ENCODE measurements at places on chromosomes 4 and X. TPM values are rescaled to one million over a fixed set of nuclear protein-coding genes. Genes with fewer than 3 reads are reported as not detected.

DNA sequence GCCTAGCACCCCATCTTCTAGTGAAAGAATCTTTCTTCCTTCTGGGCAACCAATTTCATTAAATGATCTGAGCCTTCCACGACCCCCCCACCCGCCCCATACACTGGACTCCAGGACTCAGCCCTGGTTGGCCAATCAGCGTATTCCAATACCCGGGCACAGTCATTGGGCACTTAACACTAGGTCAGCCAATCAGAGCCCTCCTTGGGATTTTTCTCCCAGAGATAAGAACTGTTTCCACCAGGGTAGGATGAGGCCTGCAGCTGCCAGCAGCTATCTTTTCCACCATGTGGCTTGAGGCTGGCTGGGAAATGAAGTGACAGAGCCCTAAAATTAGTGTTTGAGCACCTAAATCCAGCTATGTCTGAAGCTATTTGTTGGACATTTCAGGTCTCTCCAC, 418.8 kb downstream of the BCOR start:
- DNase-seq = no peak

DNA sequence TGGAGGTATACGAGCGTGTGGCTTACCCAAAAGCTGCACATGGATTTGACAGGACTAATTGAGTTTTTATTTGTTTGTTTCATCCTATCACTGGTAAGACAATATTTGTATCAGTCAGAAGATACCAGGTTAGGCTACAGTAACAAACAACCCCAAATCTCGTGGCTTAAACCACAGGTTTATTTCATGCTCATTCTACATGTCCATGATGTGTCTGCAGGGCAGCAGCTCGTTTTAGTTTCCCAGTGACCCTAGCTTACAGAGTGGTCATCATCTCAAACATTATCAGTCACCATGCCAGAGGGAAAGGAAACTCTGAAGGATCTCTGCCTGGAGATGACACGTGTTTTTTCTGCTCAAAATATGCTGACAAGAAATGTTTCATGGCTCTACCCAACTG, 108.3 kb downstream of the SHROOM3 start:
- DNase-seq = no peak

- DNase-seq = no peak
Observed at GRCh38 chr4:52840531-52841370, 21.4 kb upstream of the RASL11B start.

GRCh38 chr4:135319685-135320084, 1118.1 kb upstream of the PABPC4L start:
- no peak for DNase-seq

DNA sequence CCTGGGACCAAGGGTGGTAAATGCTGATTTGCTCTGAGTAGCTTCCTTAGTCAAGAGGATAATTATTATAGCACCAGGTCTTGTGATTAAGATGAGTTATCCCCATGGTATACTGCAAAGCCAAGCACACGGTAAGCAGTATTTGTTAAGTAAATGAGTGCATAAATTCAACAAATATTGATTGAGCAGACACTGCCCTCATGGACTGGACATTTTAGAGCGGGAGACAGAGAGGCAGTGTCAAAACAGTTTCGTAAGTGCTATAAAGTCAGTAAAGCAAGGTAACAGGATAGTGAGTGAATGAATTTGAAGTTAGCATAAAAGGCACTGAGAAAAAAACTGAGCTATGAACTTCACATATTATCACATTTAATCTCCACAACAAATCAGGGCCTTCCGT, 13.9 kb downstream of the PHF8 start:
- DNase-seq = no peak

DNA sequence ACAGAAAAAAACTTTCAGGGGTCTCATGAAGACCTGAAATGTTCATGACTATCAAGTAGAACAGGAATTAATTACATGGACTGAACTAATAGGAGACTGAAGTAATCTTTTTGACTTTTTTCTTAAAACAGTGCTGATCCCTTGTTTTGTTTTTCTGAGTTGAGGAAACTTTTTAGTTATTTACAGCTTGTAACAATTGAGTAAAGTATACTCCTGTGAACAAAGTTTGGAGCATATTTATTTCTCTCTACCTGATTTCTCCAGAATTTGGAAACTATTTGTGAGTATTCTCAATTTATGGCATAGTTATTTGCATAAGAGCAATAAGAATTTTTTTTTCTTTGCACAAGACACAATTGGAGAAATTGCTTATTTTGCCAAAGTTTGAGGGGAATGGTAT, 64.8 kb downstream of the PCDH18 start:
- DNase-seq = no peak

- DNase-seq = no peak
Observed at GRCh38 chr4:103201253-103201652, 3.1 kb upstream of the CENPE start.

DNA sequence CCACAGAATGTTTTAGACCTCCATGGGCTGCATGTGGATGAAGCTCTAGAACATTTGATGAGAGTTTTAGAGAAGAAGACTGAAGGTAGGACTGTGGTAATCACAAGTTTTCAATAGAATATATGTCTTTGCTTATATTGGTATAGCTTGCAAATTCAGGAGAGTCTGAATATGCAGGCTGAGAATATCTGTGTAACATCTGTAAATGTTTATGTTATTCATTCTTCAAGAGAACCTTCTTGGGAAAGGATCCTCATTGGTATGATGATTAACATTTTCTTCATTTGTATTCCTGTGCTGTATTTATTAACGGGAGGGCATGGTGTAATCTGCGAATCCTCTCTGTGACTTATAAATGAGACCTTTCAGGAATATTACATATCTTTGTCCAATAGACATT, 52.1 kb upstream of the RHOH start:
- DNase-seq = no peak

DNA sequence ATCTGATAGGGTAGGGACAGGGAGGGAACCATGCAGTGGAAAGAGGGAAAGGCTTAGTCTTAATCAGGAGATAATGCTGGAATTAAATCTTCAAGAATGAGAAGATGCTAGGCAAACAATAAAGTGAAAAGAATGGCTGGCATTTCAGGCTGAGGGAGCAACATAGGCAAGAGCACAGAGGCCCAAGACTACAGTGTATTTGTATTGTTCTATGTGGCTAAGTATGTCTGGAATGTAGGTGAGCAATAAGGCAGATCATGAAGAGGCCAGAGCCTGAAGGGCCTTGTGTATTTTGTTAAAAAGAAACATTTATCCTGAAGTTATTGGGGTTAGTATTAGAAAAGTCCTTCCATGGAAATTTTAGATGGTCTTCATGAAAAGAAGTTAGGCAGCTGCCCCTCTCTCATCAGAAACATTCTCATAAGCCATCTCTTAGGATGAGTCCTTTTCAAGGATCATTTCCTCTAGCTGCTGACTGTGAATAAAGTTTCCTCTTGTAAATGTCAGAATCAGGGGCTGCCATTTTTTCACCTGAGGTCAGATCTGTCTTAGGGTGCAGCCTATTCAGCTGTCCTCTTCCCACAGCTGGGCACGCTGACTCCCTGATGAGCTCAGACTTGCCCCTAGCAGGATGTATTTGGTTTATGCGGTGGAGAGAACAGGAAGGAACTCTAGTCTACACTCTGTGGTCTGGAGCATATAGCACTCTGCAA, 46.3 kb downstream of the ATP10D start:
- DNase-seq = peak; percentile 24

- no peak for DNase-seq
Observed at GRCh38 chr4:1285790-1286553, 3.7 kb upstream of the MAEA start.

- DNase-seq = no peak
Observed at GRCh38 chr4:38902221-38902620, 34.6 kb downstream of the FAM114A1 start.

DNA sequence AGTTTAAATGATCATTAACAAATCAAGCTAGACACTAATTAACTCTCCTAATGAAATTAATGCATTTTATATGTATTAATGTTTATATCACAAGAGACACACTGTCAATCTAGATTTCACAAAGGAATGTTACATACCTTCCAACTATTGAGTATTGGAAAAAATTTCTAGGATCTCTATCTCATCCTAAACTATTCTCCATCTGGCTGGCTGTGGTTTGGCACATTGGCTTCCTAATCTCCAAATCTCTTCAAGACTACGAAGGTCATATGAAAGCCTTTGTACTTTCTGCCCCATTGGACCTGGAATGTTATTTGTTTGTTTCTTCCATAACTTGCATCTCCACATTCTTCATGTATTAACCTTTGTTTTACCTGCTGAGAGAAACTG, 1160.0 kb downstream of the ADGRL3 start:
- DNase-seq = no peak

GRCh38 chr4:136847881-136848621, 684.2 kb downstream of the PCDH18 start:
- DNase-seq = no peak

GRCh38 chrX:105781804-105782203, 40.5 kb upstream of the NRK start:
- DNase-seq = no peak

DNA sequence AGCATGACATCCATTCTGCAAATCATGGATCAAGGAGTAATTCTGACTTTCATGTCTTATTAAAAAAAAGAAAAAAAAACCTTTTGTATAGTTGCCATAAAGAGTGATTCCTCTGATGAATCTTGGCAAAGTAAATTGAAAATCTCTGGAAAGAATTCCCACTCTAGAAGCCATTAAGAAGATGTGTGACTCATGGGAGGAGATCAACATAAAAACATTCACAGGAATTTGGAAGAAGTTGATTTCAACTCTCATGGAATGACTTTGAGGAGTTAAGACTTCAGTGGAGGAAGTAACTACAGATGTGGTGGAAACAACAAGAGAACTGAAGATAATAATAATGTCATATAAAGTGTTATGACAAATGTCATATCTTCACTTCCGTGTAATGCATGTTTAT, 204.2 kb downstream of the PABPC4L start:
- no peak for DNase-seq

GRCh38 chr4:128868758-128869157, 59.3 kb downstream of the JADE1 start:
- DNase-seq = no peak

DNA sequence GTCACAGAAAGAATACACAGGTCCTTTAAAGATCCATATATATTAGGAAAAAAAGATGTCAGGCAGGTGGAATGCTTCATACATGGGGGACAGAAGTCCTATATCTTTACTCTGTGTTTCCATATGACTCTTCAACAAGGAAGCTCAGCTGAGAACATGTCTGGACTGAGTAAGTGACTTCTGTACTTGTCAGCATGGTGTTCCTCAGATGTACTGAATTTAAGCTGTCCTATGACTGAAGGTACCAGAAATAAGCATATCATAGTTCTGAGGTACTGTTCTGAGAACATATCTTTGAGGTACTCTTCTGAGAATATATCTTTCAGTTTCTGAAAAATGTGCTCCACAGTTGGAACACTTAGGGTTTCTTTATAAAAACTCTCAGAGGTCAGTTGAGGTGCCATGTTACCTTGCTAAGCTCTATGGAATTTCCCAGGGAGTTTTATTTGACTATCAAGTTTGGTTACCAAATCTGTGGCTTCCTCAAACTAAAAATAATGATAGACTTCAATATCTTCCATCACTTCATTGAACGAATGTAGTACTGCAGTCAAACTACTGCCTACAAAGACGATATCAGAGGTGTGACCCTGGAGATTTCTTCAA, 597.2 kb upstream of the GNPDA2 start:
- DNase-seq = no peak

DNA sequence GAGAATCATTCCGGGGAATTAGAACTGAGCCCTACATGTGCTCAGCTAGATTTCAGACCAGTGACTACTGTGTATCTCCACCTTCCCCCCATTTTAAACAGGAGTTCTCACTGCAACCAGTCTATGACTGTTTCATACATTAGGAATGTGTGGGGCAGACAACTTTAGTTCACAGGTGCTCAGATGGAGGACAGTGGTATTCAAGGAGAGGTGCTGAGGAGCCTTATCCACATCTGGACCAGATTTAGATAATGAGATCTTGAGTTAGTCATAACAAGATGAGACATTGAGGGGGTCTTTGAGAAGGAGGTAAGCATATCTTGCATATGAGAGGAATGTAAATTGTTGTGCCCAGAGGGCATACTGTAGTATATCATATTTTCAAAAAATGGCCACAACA, 32.8 kb upstream of the RELL1 start:
- DNase-seq = no peak

- DNase-seq = no peak
Observed at GRCh38 chr4:43276321-43276720, 383.8 kb downstream of the GRXCR1 start.

- DNase-seq = no peak
Observed at GRCh38 chrX:137743414-137743813, 177.5 kb downstream of the ZIC3 start.

GRCh38 chr4:70654605-70655011, 11.7 kb downstream of the JCHAIN start:
- DNase-seq = no peak

DNA sequence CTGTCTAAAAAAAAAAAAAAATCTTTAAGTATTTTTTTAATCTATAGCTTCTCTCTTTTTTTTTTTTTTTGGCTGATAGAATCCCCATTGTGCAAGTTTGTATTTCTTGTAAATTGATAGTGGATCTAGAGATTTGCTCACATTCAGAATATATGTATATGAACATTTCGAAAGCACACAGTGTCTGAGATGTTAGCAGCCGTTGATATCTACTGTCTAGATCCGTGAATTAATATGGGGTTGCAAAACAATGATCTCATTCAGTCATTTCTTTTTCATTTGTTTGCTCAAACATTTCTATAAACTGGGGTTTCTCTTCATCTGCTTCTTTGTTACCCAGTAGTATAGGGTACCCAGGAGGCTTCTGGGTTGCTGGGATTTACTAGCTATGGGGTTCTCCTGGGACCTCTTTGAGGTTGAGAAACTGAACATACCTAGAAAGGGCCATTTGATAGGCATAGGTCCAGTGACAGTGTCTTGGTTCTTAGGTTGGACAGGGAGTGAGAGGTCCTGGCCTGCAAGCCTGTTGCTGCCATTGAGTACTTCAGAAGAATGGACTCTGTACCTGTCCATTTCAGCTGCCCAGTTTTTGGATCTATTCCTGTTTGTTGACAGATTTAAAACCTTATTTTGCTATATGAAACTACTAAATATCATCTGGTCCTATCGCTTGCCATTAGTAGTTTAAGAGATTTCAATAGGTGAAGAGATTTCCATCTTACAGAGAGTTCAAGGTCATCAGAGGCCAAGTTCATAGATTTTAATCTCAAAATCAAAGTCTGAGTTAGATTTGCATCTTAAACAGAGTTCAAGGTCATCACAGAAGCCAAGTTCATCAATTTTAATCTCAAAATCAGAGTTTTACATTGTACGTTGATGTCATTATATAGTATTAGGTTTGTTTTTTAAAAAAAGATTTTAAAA, 50.8 kb downstream of the WWC2 start:
- no peak for DNase-seq

CSAG2 gene
- not detected for polyA plus RNA-seq

ACTRT1 gene
- not detected for polyA plus RNA-seq

XK gene
- 0.34 TPM for polyA plus RNA-seq

MAGIX gene
- 3.0 TPM for polyA plus RNA-seq

ARMCX2 gene
- not detected for polyA plus RNA-seq

TNMD gene
- not detected for polyA plus RNA-seq

FREM3 gene
- polyA plus RNA-seq = not detected

CXCL5 gene
- polyA plus RNA-seq = 107 TPM

CLCN4 gene
- polyA plus RNA-seq = 2.9 TPM

SLC6A8 gene
- 6.9 TPM for polyA plus RNA-seq

MAGEC3 gene
- not detected for polyA plus RNA-seq

SHROOM3 gene
- polyA plus RNA-seq = 2.8 TPM

PNMA6F gene
- not detected for polyA plus RNA-seq

PGAM4 gene
- not detected for polyA plus RNA-seq

RAB9B gene
- polyA plus RNA-seq = 0.14 TPM

TMEM31 gene
- not detected for polyA plus RNA-seq
